ENCODE measurements at places on chromosomes 4 and X.

DNA sequence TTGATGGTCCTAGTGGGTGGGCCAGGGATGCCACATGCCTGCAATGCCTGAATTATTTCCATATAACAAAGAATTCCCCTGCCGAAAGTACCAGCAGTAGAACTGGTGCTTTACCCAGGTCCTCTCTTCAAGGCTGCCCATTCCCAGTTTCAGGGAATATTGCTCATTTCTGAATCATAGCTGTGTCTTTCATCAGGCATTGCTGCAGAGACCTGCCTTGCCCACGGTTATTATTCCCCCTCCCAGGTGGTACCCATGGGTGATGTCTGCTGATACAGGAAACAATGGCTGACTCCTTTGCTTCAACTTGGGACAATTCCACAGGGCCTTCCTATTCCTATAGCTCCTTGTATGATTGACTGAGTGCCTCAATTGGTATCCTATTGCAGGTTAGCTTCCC lies 9.7 kb upstream of the IQCM start:
- DNase-seq: no peak

DNA sequence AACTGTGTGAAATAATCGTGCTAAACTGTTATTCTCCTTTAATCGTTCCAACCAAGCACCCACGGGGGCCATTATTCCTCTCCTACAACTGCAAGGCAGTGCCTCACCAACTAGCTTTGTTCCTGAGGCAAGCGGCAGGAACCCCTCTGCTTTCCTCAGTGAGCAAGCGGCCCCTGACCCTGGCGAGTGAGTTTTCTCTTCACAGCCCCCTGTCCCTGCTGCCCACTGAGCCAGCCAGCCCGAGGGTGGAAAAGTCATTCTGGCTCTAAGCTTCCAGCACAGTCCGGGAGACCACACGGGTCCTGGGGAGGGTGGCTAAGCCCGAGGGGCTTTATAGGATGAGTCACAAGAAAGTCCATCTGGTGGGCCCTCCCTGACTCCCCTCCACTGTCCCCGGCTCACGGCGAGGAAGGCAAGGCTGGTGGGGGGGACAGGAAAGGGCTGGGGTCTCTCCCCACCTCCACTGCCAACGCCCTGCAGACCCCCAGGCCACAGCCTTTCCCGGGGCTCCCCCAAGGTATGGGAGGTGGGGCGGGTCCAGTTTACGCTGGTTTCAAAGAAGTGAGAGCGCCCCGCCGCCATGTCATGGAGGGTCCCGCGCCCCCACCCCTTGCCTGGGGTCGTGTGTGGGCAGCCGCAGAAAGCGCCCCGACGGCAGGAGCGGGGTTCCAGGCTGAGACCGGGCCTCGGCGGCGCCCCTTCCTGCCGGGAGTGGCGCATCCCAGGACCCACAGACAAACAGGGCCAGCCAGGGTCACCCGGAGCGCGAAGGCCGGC lies 45.0 kb downstream of the CPLX1 start:
- no peak for DNase-seq

DNA sequence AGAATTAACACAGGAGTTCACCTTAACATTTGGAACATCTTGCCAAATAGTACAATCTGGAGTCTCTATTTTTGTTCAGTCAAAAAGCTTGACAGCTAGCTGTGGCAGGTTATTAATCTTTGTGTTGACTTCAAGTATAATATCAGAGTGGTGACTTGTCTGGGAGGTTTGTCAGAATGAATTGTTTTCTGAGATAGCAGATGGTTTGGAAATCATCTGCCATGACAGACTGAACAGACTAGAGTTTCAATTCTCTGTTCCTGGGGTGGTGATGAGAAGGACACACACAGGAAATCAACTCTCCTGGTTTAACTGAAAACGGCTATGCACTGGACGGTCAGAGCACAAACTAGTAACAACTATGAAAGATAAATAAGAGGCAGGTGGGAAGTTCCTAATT lies 203.3 kb upstream of the EMCN start:
- no peak for DNase-seq

- no peak for DNase-seq
These were observed 37.6 kb downstream of the EFHC2 start for GRCh38 chrX:44305921-44306320.

DNA sequence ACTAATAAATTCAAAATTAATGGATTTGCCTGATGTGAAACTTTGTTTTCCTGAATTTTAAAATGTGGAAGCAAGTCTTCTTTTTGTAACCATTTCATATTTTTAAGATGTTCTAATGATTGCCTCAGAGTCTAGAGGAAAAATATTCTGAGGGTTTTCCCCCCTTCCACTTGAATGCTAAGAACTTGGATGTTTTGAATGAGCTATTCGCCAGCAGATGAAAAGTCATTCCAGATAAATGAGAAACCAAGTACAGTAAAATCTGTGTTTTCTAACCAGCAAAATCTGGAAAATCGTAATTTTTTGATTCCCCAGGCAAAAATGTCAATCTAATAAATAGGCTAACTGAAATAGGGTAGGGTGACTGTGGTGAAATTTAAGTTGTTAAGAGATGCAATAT lies 45.6 kb downstream of the SLIT2 start:
- no peak for DNase-seq
